ENCODE measurements at places on chromosomes 6 and 20. TPM values are rescaled to one million over a fixed set of nuclear protein-coding genes. Genes with fewer than 3 reads are reported as not detected.

DNA sequence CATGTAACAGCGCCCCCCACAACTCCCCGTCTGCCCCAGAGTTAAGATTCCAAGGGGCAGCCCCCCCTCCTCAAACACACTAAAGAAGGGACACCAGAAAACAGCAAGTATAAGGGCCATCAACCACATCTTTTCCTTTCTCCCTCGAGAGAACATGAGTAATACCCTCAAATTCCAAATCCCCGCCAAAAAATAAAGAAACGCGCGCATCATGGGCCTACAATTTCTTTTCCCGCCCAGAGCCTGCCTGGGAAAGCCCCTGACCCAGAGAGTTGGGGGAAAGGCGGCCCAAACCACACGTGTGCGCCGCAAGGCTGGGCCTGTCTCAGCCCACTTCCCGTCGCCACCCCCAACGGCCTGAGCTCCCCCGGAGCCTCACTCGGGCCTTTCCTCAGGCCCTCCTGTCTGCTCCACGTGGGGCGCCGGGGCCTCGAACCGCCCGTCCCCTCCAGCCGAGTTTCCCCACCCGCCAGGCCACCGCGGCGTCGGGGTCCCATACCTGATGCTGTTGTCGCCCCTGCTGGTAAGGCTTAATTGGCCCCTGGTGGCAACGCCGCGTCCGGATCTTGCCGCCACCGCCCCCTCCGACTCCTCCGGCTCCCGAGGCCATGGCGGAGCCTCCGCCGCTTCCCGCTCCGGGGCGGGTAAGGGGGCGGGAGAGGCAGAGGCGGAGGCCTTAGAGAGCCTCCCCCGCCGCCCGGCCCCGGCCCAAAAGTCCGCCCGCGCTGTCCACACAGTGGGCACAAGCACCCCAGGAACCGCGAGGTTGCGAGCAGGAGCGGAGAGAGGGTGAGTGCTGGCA lies 746 bp downstream of the NUP153 start:
- H3K27me3 ChIP-seq: peaks cover 5% of the 10 kb centered on the region
- DNase-seq: peak; percentile 68
- no peaks in the 10 kb centered on the region for H3K36me3 ChIP-seq
- H3K4me3 ChIP-seq: peak overlapping the region; percentile 96

GRCh38 chr20:44036441-44036840 lies 121.8 kb downstream of the TOX2 start:
- H3K4me3 ChIP-seq: no peak overlapping the region
- H3K27ac ChIP-seq: no peak overlapping the region

DNA sequence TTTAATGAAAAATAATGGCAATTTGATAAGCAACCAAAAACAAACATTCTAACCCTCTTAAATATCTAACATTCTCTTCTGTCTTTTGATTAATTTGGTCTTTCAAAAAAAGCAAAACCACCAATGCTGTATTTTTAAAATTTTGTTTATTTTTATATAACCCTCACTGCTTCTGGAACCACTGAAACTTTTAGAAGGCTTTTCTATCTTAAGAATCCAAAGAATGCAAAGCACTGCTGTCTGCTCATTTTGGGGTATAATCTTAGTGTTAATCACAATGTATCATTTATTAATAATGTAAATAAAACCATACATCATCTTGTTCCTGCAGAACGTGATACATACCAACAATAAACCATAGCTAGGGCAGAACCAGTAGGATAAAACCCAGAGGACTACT lies 14.0 kb downstream of the STK38 start:
- DNase-seq: no peak
- H3K27me3 ChIP-seq: peaks cover 2% of the 10 kb centered on the region
- H3K4me1 ChIP-seq: peaks cover 2% of the 10 kb centered on the region
- H3K4me3 ChIP-seq: no peak overlapping the region
- H3K36me3 ChIP-seq: peaks cover 6% of the 10 kb centered on the region

GRCh38 chr20:6887966-6888365 lies 120.5 kb downstream of the BMP2 start:
- no peaks in the 10 kb centered on the region for H3K36me3 ChIP-seq
- H3K27me3 ChIP-seq: no peaks in the 10 kb centered on the region
- H3K27ac ChIP-seq: no peak overlapping the region
- no peak overlapping the region for H3K4me3 ChIP-seq
- no peak for DNase-seq
- no peaks in the 10 kb centered on the region for H3K4me1 ChIP-seq

GRCh38 chr20:62557999-62558408 lies 82.2 kb upstream of the GATA5 start:
- peaks cover 16% of the 10 kb centered on the region for H3K4me1 ChIP-seq
- peaks cover 4% of the 10 kb centered on the region for H3K27me3 ChIP-seq
- no peak for DNase-seq
- H3K36me3 ChIP-seq: no peaks in the 10 kb centered on the region
- no peak overlapping the region for H3K4me3 ChIP-seq
- no peak overlapping the region for H3K27ac ChIP-seq

GRCh38 chr6:131917763-131918649 lies 33.2 kb downstream of the CCN2 start:
- peak; percentile 32 for DNase-seq
- H3K4me3 ChIP-seq: peak overlapping the region; percentile 9
- H3K36me3 ChIP-seq: no peaks in the 10 kb centered on the region
- H3K27ac ChIP-seq: no peak overlapping the region
- H3K27me3 ChIP-seq: peaks cover 2% of the 10 kb centered on the region
- H3K4me1 ChIP-seq: peaks cover 14% of the 10 kb centered on the region

DNA sequence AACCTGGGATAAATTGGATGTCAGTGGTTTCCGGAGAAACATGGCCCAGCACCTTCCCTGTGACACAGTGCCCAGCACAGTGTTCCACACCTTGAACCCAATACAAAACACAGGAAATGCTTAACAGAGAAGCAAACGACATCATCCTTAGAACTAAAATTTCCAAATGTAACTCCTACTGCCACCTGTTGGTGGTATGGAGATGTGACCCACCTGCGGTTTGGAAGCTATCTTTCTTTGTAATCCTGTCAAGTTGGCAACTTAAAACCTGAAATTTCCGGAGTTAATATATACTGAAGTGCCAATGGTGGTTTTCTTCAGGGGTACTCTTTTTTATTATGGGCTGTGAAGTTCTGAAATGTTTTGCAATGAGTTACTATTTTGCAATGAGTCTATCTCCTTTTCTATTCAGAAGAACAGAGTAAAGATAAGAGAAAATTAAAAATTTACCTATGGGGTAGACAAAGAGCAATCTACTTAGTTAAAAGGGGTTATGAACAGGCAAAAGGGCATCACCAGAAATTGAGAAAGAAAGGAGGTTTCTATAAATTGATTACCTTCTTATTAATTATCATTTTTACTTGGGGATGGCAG lies 658.8 kb downstream of the PTPRT start:
- H3K4me3 ChIP-seq: no peak overlapping the region
- no peak for DNase-seq
- H3K27ac ChIP-seq: no peak overlapping the region
- no peaks in the 10 kb centered on the region for H3K27me3 ChIP-seq
- H3K36me3 ChIP-seq: no peaks in the 10 kb centered on the region

- H3K27ac ChIP-seq: no peak overlapping the region
- H3K4me1 ChIP-seq: no peaks in the 10 kb centered on the region
- no peak overlapping the region for H3K4me3 ChIP-seq
- H3K27me3 ChIP-seq: peaks cover 3% of the 10 kb centered on the region
These were observed 1.7 kb downstream of the BTN3A3 start for GRCh38 chr6:26441977-26442376.

The KCNB1 gene
- 3.1 TPM for total RNA-seq

The BTN1A1 gene
- not detected for total RNA-seq

The SLC2A10 gene
- total RNA-seq: 0.37 TPM

The PTGIS gene
- 0.12 TPM for total RNA-seq

Measured in glutamatergic neuron (in vitro differentiated cells).